ENCODE measurements at places on chromosomes 3 and 15.

DNA sequence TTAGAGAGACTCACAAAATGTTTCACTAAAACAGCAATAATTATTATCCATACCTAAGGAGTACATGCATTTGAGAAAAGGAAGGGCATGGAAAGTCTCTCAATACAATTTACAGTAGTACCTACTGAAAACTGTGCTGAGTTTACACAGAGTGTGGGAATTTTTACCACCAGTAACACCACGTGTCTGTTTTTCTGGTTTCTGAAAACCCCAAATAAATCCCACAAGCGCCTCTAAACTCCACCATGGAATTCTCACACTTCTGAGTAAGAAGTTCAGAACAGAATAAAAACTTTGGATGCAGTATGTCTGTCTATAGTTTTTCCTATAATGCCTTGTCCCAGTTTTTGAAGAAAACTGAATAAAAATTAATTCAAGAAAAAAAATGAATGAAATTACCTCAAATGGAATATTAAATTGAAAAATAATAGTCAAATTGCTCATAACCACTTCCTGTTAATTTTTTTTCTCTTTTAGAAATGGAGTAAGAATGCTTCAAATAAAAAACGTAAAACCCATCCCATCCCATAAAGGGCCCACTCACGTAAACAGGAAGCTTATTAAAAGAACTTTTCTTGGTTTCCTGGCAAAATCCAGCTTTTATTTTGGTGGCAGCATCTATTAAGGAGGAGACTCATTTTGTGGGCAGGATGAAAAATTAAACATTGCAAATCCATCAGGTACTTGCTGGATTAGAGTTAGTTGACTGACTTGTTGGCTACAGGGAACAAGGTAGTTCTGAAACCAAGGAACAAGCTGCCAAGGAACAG is 378.1 kb downstream of the TIGIT start:
- H3K4me1 ChIP-seq, result no peaks in the 10 kb centered on the region
- no peaks in the 10 kb centered on the region for H3K27me3 ChIP-seq
- no peak overlapping the region for H3K4me3 ChIP-seq

- no peak within 1 kb of the TSS for H3K27ac ChIP-seq
- no peaks in the 10 kb centered on the region for H3K27me3 ChIP-seq
- H3K4me1 ChIP-seq, result no peaks in the 10 kb centered on the region
Measured at GRCh38 chr15:40307421-40308211, at the start of gene PLCB2. PLCB2 (minus strand) TSS chr15:40307935; CDS start chr15:40307672, 263 bp downstream.

GRCh38 chr15:90181776-90182175 is 19.4 kb upstream of the SEMA4B start:
- H3K36me3 ChIP-seq, result no peaks in the 10 kb centered on the region
- H3K4me1 ChIP-seq, result peaks cover 22% of the 10 kb centered on the region
- H3K4me3 ChIP-seq, result no peak overlapping the region
- no peak overlapping the region for H3K27ac ChIP-seq
- DNase-seq, result no peak
- no peaks in the 10 kb centered on the region for H3K27me3 ChIP-seq

GRCh38 chr3:9915254-9916141 is 1.4 kb upstream of the IL17RC start:
- peaks cover 5% of the 10 kb centered on the region for H3K36me3 ChIP-seq
- no peaks in the 10 kb centered on the region for H3K27me3 ChIP-seq
- H3K4me3 ChIP-seq, result peak overlapping the region; percentile 58
- H3K4me1 ChIP-seq, result peaks cover 61% of the 10 kb centered on the region
- DNase-seq, result peak; percentile 89

DNA sequence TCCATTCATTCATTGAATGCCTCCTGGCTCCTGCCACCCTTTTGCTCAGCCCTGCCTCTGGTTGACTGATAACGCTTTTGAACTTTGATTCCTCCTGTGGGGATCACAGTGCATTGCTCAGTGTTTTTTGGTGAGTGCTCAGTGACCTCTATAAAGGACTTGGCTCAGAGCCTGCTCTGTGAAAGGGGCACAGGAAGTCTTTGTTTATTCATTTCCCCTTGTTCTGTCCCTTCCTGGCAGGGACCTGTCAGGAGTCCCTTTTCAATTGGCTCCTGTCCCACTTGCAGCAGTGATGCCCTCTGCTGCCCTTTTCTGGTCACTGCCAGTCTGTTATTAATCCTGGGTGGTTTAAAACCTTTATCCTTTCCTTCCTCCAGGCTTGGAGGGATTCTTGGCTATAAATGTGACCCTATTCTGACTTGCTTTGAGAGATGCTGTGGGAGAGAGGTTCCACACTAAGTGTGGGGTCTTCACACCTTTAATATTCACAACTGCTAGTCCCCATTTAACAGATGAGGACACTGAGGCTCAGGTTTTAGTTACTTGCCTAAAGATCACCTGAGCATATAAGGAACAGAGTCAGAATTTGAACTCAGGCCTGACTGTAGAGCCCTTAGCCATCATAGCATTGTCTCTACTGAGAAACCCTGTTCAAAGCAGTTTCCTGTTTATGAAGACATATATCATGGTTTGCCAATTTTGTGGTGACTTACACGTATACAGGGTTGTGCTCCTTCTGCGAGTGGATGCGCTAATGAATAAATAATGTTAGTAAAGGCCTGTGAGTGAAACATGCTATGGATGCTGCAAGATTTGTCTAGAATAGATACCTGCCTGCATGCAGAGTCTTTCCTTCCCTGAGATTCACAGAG is 23.2 kb upstream of the TATDN2 start:
- H3K4me1 ChIP-seq, result peaks cover 6% of the 10 kb centered on the region
- H3K27me3 ChIP-seq, result no peaks in the 10 kb centered on the region
- no peak overlapping the region for H3K27ac ChIP-seq

DNA sequence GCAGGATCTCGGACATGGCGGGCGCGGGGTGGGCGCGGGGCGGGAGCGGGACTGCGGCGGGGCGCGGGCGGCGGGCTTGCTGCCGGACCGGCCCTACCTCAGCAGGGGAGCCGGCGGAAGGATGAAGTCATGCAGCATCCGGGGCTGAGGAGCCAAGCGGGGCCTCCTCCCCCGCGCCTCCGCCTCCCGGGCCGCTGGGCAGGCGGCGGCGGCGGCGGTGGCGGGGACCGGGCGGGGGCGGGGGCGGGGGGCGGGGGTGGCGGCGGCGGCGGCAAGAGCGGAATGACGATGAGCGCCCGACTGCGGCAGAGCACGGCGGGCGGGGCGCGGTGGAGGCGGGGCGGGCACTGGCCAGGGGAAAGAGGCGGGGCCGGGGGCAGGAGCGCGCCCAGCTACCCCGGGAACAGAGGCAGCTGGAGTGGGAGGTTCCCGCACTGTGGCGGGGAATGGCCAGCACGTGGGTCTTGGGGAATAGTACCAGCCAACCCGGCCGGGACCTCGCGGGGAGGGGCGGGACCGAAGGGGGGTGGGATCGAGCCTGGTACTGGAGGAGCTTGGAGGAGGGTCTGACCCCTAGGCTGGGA is at the start of gene CAMK2N2:
Gene CAMK2N2, minus strand, starts transcription at position 284 of the 584 bp plus-strand sequence. Its CDS starts 268 bp downstream, at position 16.
- H3K4me3 ChIP-seq, result peak within 1 kb of the TSS; percentile 36
- no peak for DNase-seq
- peaks cover 9% of the 10 kb centered on the region for H3K27me3 ChIP-seq
- H3K4me1 ChIP-seq, result peaks cover 24% of the 10 kb centered on the region

GRCh38 chr15:101604124-101604874 is 47.9 kb downstream of the TM2D3 start:
- no peaks in the 10 kb centered on the region for H3K36me3 ChIP-seq
- H3K27me3 ChIP-seq, result no peaks in the 10 kb centered on the region
- H3K27ac ChIP-seq, result no peak overlapping the region
- DNase-seq, result no peak
- no peak overlapping the region for H3K4me3 ChIP-seq

- no peaks in the 10 kb centered on the region for H3K36me3 ChIP-seq
- no peak overlapping the region for H3K4me3 ChIP-seq
- no peaks in the 10 kb centered on the region for H3K27me3 ChIP-seq
- H3K4me1 ChIP-seq, result no peaks in the 10 kb centered on the region
Measured at GRCh38 chr3:105974381-105974780, 105.6 kb upstream of the CBLB start.

- H3K27me3 ChIP-seq, result no peaks in the 10 kb centered on the region
- H3K4me1 ChIP-seq, result peaks cover 31% of the 10 kb centered on the region
- H3K36me3 ChIP-seq, result no peaks in the 10 kb centered on the region
- DNase-seq, result no peak
- no peak overlapping the region for H3K4me3 ChIP-seq
Measured at GRCh38 chr3:159761848-159762635, 226.6 kb upstream of the IL12A start.

- H3K27ac ChIP-seq, result peak overlapping the region; percentile 87
- no peaks in the 10 kb centered on the region for H3K27me3 ChIP-seq
- H3K36me3 ChIP-seq, result no peaks in the 10 kb centered on the region
- no peak overlapping the region for H3K4me3 ChIP-seq
- DNase-seq, result no peak
Measured at GRCh38 chr15:38074029-38074428, 139.6 kb downstream of the TMCO5A start.

- no peak overlapping the region for H3K4me3 ChIP-seq
- peaks cover 7% of the 10 kb centered on the region for H3K4me1 ChIP-seq
- H3K27ac ChIP-seq, result no peak overlapping the region
- peak; percentile 89 for DNase-seq
Measured at GRCh38 chr15:58545307-58546065, 113.7 kb downstream of the LIPC start.

DNA sequence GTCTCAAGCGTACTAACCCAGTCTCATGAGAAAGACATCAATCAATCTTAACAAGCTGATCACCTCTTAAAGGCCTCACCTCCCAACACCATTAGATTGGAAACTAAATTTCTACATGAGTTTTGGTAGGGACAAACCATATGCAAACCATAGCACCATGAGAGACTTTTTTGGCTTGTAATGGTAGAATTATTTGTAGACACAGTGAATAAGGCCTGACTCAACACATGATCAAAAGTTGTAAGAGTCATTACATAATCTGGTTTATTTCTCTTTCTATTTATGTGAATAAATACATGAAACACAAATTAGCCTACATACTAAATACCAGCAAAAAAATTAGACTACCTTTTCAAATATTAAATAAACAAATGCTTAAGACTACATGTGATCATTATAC is 183.3 kb upstream of the EPHA6 start:
- DNase-seq, result no peak
- H3K27me3 ChIP-seq, result no peaks in the 10 kb centered on the region
- H3K36me3 ChIP-seq, result no peaks in the 10 kb centered on the region

DNA sequence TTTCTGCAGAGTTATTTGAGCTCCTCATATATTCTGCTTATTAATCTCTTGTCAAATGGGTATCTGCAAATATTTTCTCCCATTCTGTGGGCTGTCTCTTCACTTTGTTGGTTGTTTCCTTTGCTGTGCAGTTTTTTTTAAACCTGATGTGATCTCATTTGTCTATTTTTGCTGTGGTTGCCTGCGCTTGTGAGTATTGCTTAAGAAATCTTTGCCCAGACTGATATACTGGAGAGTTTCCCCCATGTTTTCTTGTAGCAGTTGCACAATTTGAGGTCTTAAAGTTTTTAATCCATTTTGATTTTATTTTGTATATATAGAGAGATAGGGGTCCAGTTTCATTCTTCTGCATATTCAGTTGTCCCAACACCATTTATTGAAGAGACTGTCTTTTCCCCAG is 102.3 kb downstream of the POLQ start:
- no peak overlapping the region for H3K4me3 ChIP-seq
- DNase-seq, result no peak
- no peaks in the 10 kb centered on the region for H3K27me3 ChIP-seq

DNA sequence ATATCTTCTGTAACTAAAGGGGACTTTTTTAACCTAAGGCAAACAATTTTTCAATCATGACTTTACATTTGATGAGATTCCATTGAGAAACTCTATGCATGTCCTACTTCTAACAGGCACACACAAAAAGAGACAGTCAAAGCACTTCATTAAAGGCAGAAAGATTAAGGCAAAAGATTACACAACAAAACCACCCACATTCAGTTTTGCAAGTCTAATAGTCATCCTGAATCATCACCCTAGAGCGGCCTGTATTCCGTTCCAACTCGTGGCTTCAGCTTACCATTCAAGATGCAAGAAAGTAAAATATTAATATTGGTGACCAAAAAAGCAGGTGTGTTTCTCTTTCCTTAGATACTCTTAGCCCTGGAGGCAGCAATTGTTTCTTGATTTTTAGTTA is 205.9 kb downstream of the P3H2 start:
- no peak overlapping the region for H3K27ac ChIP-seq
- H3K4me1 ChIP-seq, result no peaks in the 10 kb centered on the region
- no peak for DNase-seq
- H3K36me3 ChIP-seq, result no peaks in the 10 kb centered on the region

DNA sequence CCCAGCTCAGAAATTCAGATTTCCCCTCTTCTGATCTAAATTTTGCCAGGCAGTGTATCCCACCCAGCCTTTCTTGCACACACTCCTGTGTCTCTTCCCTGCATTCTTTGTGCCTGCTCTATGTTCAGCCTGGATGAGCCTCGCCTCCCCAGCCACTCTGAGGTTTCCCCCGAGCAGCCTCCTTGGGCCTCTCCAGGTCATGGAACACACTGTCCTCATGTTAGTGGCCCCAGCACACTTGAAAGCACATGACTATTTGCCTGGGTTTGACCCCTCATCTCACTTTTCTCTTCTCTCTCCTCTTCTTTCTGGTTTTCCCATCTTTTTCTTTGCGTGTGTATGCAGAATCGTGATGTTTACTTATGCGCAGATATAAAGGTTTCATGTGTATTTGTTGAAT is 3.1 kb downstream of the THSD4 start:
- H3K4me1 ChIP-seq, result peaks cover 42% of the 10 kb centered on the region
- no peaks in the 10 kb centered on the region for H3K36me3 ChIP-seq
- H3K27ac ChIP-seq, result no peak overlapping the region
- DNase-seq, result no peak

- H3K27ac ChIP-seq, result no peak overlapping the region
- no peaks in the 10 kb centered on the region for H3K4me1 ChIP-seq
- no peak overlapping the region for H3K4me3 ChIP-seq
- no peaks in the 10 kb centered on the region for H3K27me3 ChIP-seq
- H3K36me3 ChIP-seq, result no peaks in the 10 kb centered on the region
Measured at GRCh38 chr3:141346418-141346817, 21.9 kb upstream of the ZBTB38 start.

GRCh38 chr3:4995500-4996053 is 16.3 kb downstream of the BHLHE40 start:
- H3K27ac ChIP-seq, result peak overlapping the region; percentile 62
- H3K27me3 ChIP-seq, result no peaks in the 10 kb centered on the region
- no peak overlapping the region for H3K4me3 ChIP-seq
- peak; percentile 49 for DNase-seq
- no peaks in the 10 kb centered on the region for H3K36me3 ChIP-seq

GRCh38 chr3:171108066-171108465 is 81.5 kb upstream of the SLC2A2 start:
- H3K4me1 ChIP-seq, result no peaks in the 10 kb centered on the region
- no peak overlapping the region for H3K4me3 ChIP-seq
- no peak overlapping the region for H3K27ac ChIP-seq
- H3K36me3 ChIP-seq, result no peaks in the 10 kb centered on the region

GRCh38 chr15:60275624-60276023 is 122.2 kb downstream of the ANXA2 start:
- no peaks in the 10 kb centered on the region for H3K4me1 ChIP-seq
- H3K27ac ChIP-seq, result no peak overlapping the region
- H3K4me3 ChIP-seq, result no peak overlapping the region
